ENCODE measurements at places on chromosomes 2 and 18. TPM values are rescaled to one million over a fixed set of nuclear protein-coding genes. Genes with fewer than 3 reads are reported as not detected.

ANKRD53 gene
- 3.3 TPM for polyA plus RNA-seq

SLC19A3 gene
- 32.5 TPM for polyA plus RNA-seq

RNF152 gene
- polyA plus RNA-seq = 16.2 TPM

UGT1A4 gene
- polyA plus RNA-seq = not detected

WDSUB1 gene
- 17.9 TPM for polyA plus RNA-seq

ALLC gene
- polyA plus RNA-seq = not detected

FSHR gene
- not detected for polyA plus RNA-seq

- no peak for DNase-seq
Measured at GRCh38 chr18:68402784-68403183, 312.1 kb downstream of the TMX3 start.

- DNase-seq = peak; percentile 76
Measured at GRCh38 chr18:63161761-63162195, 157.8 kb downstream of the BCL2 start.

GRCh38 chr2:196985511-196986183 lies 59.1 kb upstream of the PGAP1 start:
- DNase-seq = no peak

- DNase-seq = no peak
Measured at GRCh38 chr2:72082021-72082601, 65.6 kb downstream of the CYP26B1 start.

GRCh38 chr2:55314985-55315384 lies 46.0 kb upstream of the MTIF2 start:
- no peak for DNase-seq
